Activated effector memory CD4-positive, alpha-beta T cell treated with Interleukin-2 at 50 U/mL for 16 hours (primary cell): ENCODE measurements at places on chromosomes 5 and 9.

- DNase-seq = no peak
These were observed 84.9 kb downstream of the RALGPS1 start for GRCh38 chr9:126999315-127000068.

DNA sequence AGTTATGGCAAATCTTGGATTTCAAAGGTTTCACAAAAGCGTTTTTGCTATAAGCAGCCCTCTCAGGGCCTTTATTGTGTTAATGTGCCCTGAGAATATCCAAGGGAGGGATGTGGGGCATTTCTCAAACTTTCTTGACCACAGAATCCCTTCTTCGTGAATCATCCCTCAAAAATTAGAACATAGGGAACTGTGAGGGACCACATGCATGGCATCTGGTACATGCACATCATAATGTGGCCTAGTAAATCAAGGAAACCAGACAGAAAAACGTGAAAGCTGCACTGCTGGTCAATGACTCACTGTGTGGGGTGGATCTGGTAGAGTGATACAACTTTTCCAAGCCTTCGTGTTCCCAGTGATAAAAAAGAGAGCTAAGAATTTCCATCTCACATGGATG is 22.4 kb downstream of the DDX31 start:
- DNase-seq = no peak

DNA sequence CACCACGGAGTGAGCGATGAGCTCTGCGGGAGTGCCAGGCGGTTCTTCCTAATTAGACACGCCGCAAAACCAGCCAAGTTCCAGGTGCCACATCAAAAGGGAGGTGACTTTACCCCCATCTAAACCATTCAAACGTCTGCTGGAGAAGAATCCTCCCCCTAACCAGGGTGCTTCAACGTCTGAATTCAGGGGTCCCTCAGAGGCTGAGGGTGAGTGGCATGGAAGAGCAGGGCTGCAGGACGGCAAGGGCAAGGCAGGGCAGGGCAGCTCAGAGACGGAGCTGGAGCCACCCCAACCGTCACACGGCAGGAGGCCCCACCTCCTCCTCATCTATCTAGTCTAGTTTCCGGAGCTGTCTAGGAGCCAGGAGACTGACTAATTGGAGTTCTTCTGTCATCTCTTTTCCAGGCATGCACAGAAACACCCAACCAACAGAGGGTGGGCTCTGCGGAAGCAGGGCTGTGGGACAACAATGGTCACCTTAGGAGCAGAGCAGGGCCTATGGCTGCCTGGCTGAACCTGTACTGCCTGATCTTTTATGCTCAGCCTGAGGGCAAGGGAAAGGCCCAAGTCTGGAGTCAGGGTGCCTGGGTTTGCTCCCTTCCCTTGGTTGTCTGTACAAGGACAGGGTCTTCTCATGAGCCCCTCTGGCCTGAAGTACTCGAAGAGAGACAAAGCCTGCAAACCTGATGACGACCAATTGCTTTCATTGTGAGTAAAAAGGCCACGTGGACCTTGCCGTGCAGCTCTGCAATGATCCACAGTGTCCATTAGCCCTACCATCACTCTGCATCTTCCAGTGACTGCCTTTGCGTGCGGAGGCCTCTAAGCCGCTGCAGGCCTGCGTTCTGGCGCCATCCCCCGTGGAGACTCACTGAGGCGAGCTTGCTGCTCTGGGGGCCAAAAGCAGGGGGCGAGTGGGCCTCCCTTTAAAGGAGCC is 81.0 kb upstream of the SLC25A51 start:
- DNase-seq = no peak

GRCh38 chr5:15635289-15635616 is 135.3 kb downstream of the FBXL7 start:
- no peak for DNase-seq

- DNase-seq = no peak
These were observed 63.5 kb downstream of the CEMIP2 start for GRCh38 chr9:71704796-71705195.

GRCh38 chr5:93794954-93795353 is 53.6 kb upstream of the POU5F2 start:
- no peak for DNase-seq

DNA sequence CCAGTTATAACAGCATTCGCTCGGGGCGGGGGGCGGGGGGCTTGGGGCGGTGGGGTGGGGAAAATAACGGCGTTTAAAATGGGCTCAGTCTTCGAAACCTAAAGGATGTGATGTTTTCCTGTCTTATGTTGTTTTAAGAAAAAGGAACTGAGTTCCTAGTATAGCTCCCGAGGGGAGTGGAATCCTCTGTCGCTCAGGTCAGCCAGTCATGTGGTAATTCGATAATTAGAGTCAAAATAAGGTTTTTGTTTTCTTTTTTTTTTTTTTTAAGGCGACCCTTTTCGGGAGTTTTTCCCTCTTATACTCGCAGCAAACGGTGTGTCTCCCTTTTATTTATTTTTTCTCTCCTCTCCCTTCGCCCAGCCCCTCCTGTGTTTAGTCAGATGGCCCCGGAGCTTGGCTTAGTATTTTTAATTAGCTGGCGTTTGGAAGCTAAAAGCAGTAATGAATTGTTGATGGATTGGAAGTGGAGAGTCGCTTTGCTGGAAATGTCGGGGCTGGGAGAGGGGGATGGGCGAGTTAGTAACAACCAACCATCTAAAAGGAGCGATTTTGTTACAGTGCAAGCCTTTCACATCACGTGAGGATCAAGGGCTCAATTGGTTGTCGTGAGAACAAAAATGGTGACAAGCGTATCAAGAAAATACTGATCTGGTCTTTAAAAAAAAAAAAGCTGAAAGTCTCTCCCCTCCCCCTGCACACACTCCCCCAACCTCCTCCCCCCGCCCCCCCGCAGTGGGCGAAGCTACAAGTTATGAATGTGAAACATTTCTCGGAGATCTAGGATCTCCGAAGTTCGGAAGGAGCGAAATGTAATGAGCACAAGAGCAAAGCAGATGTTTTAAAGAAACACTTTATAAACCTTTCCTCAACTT is 714 bp upstream of the ZNF608 start:
- no peak for DNase-seq

DNA sequence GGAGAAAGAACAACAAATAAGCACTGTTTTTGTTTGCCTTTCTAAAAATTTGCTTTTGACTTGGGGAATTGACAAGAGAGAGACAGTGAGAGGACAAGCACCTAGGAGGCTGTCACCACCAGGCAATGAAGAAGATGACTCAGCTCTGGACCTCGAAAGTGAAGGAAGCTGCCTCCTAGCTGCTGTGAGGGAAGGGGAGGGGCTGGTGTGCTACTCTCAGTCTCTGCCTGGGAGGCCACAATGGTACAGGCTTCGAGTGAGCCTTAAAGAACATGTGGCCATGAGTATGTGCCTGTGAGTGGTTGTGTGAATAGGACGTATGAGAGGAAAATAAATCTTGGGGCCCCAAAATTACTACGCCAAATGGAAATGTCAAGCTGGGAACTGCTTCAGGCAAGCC is 7.1 kb upstream of the PLK2 start:
- DNase-seq = no peak

- DNase-seq = no peak
These were observed 2.8 kb downstream of the LCN6 start for GRCh38 chr9:136745389-136746154.

DNA sequence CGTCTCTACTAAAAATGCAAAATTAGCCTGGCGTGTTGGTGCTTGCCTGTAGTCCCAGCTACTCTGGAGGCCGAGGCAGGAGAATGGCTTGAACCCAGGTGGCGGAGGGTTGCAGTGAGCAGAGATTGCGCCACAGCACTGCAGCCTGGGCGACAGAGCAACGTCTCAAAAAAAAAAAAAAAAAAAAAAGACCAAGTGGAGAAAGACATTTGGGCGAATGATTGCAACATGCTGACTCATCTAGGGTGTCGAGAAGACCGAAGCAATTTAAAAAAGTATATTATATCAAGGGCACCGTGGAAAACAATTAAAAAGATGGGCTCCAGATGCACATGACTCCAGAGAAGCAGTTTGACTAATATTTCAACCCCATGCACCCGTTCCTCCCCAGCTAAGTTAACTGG is 9.2 kb downstream of the KLF4 start:
- DNase-seq = no peak

GRCh38 chr9:127993721-127994120 is 12.9 kb upstream of the EEIG1 start:
- DNase-seq = no peak

- no peak for DNase-seq
These were observed 517.9 kb upstream of the ITGA1 start for GRCh38 chr5:52269859-52270258.

GRCh38 chr9:127980060-127980705 is 606 bp downstream of the EEIG1 start:
- DNase-seq = peak; percentile 49

- no peak for DNase-seq
These were observed 4.3 kb downstream of the SMIM33 start for GRCh38 chr5:139474890-139475791.

- no peak for DNase-seq
These were observed 7.8 kb upstream of the ALDOB start for GRCh38 chr9:101443364-101443771.

- DNase-seq = no peak
These were observed 178.8 kb downstream of the SNX18 start for GRCh38 chr5:54696346-54696745.

DNA sequence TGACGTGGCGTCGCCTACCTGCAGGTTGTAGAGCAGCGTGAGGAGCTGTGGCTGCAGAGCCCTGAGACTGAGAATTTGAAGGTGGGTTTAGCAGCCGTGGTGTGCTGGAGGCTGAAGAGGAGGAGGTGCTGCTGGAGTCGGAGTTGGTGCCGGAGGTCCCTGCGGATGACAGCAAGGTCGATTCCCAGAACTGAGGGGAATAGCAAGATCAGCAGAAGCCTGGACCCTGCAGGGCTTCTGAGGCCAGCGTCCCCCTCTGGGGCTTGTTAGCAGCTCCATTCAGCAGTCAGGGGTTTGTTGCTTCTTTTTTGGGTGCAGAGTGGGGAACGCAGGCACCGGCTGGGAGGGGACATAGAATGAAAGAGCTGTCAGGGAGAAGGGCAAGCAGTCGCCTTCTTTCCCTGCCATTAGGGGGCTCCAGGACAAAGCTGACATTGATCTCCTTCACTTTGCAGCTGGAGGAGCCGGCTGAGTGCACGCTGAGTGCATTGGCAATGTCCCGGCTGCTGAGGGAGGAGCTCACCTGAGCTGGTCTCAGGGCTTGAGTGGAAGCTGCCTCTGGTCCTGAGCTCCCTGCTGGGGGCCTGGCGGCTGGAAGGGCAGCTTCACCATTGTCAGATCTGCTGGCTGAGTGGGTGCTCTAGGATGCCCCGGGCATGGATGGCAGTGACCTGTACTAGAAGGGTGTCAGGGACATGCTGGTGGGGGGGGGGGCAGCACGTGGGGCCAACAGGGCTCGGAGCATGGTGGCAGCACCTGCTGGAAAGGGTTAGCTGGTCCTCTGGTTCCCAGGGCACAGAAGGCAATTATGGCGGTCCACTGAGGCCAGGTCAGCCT is 20.8 kb downstream of the OBP2B start:
- DNase-seq = no peak

- DNase-seq = no peak
These were observed 72.2 kb upstream of the PTCH1 start for GRCh38 chr9:95588724-95589588.

DNA sequence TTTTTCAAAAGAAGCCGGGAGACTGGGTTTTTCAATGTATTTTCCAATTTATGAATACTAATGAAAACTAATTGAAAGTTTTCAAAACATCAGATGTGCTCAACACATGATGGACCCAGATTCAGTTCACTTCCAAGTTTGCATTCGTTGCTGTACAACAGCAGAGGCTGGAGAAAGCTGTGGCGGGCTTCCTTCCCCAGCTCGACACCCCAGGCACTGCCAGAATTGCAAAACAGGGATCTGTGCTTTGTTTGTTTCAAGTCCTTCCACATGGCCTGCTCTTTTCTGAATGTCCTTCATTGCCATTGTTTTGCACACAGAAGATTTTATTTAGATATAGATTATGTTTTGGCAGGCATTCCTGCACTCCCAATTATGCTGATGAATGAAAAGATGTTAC is 30.3 kb upstream of the INSYN2B start:
- DNase-seq = no peak

GRCh38 chr9:136273921-136274785 is 28.5 kb upstream of the QSOX2 start:
- no peak for DNase-seq

DNA sequence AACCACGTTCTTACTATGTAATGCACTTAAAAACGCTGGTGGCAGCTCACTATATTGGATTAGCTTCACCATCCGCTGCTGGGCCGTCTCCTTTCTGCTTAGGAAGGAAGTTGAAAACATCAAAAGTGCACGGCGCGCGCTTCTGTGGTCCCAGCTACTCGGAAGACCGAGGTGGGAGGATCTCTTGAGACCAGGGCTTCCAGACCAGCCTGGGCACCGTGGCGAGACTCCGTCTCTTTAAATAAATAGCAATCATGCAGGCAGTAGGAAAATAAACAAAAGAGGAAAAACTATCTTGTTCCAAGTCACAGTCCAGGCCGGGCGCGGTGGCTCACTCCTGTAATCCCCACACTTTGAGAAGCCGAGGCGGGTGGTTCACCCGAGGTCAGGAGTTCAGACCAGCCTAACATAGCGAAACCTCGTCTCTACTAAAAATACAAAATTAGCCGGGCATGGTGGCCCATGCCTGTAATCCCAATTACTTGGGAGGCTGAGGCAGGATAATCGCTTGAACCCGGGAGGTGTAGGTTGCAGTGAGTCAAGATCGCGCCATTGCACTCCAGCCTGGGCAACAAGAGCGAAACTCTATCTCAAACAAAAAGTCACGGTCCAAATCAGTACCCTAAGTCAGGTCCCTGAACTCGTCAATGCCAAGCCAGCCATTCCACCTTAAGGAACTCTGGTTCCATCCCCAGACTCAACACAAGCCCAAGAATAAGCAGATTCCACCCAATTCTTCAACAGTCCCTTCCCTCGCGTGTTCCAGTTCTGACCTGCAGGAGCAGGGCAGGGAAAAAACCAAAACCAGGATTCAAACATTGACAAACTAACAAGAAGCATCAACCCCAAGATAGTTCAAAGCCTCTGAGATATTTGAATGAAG is 1.0 kb upstream of the GOLGA1 start:
- DNase-seq = peak; percentile 64

- DNase-seq = no peak
These were observed 70.0 kb upstream of the SSBP2 start for GRCh38 chr5:81820863-81821262.

GRCh38 chr5:115843444-115844130 is 1.9 kb downstream of the AP3S1 start:
- DNase-seq = no peak

GRCh38 chr9:96141666-96142065 is 160.3 kb downstream of the HSD17B3 start:
- DNase-seq = no peak

DNA sequence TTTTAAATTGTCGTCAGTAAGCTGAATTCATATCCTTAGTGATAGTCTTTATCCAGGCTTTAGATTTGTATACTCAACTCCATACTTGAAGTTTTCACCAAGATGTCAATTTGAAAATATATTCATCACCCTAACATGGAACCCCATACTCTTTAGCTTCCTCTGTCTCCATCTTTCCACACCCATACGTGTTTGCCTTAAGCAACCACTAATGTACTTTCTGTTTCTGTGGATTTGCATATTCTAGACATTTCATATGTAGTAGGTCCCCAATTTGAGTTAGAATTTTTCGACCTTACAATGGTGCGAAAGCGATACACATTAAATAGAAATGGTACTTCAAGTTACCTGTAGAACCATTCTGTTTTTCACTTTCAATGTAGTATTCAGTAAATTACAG is 65.2 kb downstream of the NSD1 start:
- no peak for DNase-seq
